Frontal cortex (tissue), 4 donors: ENCODE measurements at places on chromosomes 13 and 19.

DNA sequence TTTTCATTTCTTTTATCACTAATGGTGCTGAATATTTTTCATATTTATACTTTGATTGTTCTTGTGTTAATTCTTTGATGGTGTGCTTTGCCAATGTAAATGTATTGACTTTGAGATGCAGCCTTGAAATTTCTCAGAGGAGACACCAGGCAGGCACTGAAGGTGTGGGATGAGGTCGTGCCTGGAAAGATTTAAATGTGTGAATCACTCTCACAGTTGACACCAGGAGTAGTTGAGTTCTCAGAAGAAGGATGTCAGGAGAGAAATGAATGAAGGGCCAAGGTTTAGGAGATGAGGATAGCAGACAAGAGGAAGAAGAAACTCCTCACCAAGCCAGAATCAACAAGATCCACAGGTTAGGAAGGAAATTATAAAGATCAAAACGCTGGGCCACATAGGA lies 10.1 kb upstream of the KL start:
- DNase-seq, result no peak

GRCh38 chr19:31185261-31185660 lies 164.0 kb downstream of the TSHZ3 start:
- no peak for DNase-seq

DNA sequence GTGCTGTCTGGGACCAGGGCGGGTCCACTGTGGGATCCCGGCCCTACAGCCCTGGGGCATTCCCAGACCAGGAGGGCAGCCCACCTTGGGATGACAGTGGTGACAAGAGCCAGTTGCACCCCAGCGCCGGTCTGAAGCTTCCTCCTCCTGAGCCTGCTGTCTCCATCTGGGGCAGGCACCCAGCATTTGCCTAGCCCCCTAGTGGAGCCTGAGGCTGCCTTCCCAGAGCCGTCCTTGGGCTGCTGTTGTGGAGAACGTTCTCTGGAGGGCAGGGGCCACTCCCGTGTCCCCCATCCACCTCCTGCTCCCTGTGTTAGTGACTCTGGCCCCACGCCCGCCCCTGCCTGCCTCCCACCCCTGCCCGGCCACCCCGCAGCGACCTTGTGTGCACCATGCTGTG lies 148.5 kb downstream of the KDM4B start:
- no peak for DNase-seq

GRCh38 chr19:2228157-2229030 lies 7.7 kb downstream of the PLEKHJ1 start:
- no peak for DNase-seq

GRCh38 chr13:53043398-53043797 lies 14.8 kb downstream of the OLFM4 start:
- DNase-seq, result no peak

DNA sequence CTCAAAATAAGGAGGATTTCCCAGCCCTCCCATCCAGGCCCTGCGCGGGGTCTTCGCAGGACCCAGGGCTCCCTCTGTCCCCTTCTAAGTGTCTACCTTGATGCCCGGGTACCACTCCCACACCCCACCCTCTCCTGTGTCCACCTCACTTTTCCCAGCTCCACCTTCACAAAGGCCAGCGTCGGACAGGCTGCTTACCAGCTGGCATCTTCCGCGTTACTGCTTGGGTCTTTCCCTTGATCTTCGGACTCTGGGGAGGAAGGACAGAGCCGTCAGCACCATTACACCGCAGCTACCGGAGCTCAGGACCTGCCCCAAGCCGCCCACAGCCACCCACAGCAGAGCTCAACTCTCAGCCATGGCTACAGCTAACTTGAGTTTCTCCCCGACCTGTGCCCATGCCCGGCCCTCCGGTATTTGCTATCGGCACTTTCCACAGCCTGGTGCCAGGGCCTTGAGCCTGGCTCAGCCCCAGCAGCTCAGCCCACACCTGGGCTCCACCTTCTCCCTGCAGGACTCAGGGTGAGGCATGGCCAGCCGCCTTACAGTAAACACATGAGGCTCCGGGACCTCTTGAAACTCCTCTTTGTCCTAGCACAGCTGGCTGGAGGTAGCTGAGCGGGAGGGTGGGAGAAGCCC lies 3.8 kb downstream of the C13orf46 start:
- no peak for DNase-seq

DNA sequence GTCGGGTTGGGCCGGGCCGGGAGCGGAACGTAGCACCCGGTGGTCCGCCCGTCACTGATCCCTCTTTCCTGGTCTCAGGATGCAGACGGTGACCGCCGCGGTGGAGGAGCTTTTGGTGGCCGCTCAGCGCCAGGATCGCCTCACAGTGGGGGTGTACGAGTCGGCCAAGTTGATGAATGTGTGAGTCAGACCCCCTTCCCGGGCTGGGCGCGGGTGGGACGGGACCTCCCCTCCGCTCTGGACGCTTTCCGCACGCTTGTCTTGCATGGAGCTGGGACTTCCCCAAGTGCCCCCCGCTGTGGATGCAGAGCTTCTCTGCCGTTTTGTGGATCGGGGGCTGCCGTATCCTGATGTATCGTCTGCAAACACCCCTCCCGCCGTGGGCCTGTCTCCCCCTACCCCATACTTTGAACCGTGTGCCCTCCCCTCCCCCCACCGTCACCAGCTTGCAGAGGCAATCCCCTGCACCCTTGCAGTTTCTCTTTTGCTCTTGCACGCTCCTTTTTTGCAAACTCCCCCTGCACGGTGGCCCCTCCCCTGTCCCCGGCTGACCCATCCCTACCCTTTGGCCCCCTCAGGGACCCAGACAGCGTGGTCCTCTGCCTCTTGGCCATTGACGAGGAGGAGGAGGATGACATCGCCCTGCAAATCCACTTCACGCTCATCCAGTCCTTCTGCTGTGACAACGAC lies 669 bp downstream of the GADD45B start:
- DNase-seq, result no peak

- DNase-seq, result peak; percentile 51
Measured at GRCh38 chr13:99916366-99917103, 55.0 kb downstream of the ZIC5 start.

- no peak for DNase-seq
Measured at GRCh38 chr13:53638040-53638439, 609.4 kb downstream of the OLFM4 start.
